ENCODE measurements at places on chromosomes 1 and 21. TPM values are rescaled to one million over a fixed set of nuclear protein-coding genes. Genes with fewer than 3 reads are reported as not detected.

The ATP6V1G3 gene
- total RNA-seq, result not detected

The AVPR1B gene
- total RNA-seq, result not detected

The S100A13 gene
- 79.0 TPM for total RNA-seq

The CR1 gene
- not detected for total RNA-seq

The MAGOH gene
- 28.7 TPM for total RNA-seq

The FLAD1 gene
- total RNA-seq, result 42.4 TPM

The NR5A2 gene
- 0.24 TPM for total RNA-seq

The DNAI4 gene
- total RNA-seq, result 7.2 TPM

The PADI2 gene
- 25.5 TPM for total RNA-seq

The FCRLA gene
- total RNA-seq, result not detected

The DUSP10 gene
- 106 TPM for total RNA-seq

The MRPL24 gene
- 52.4 TPM for total RNA-seq

The AK5 gene
- not detected for total RNA-seq

The PBX1 gene
- 6.6 TPM for total RNA-seq

The BCL2L15 gene
- total RNA-seq, result not detected

The SYPL2 gene
- total RNA-seq, result not detected

The TXNDC12 gene
- 44.8 TPM for total RNA-seq

The COPA gene
- total RNA-seq, result 87.0 TPM

The ARTN gene
- total RNA-seq, result 37.7 TPM

The CLCC1 gene
- total RNA-seq, result 19.0 TPM

The C2CD4D gene
- not detected for total RNA-seq

The LCE2D gene
- not detected for total RNA-seq

The ADORA3 gene
- not detected for total RNA-seq

The OPRD1 gene
- under 0.01 TPM for total RNA-seq

Measured in tracheal epithelial cell (primary cell).